ENCODE measurements at places on chromosomes 3 and 15. TPM values are rescaled to one million over a fixed set of nuclear protein-coding genes. Genes with fewer than 3 reads are reported as not detected.

SLC22A14 gene
- not detected for total RNA-seq

ITIH1 gene
- not detected for total RNA-seq

IL17RB gene
- 2.4 TPM for total RNA-seq

LYSMD2 gene
- 25.2 TPM for total RNA-seq

Measured in MG63 (cell line).